ENCODE measurements at places on chromosomes 2 and 18. TPM values are rescaled to one million over a fixed set of nuclear protein-coding genes. Genes with fewer than 3 reads are reported as not detected.

The SRBD1 gene
- total RNA-seq, result 20.9 TPM

DNA sequence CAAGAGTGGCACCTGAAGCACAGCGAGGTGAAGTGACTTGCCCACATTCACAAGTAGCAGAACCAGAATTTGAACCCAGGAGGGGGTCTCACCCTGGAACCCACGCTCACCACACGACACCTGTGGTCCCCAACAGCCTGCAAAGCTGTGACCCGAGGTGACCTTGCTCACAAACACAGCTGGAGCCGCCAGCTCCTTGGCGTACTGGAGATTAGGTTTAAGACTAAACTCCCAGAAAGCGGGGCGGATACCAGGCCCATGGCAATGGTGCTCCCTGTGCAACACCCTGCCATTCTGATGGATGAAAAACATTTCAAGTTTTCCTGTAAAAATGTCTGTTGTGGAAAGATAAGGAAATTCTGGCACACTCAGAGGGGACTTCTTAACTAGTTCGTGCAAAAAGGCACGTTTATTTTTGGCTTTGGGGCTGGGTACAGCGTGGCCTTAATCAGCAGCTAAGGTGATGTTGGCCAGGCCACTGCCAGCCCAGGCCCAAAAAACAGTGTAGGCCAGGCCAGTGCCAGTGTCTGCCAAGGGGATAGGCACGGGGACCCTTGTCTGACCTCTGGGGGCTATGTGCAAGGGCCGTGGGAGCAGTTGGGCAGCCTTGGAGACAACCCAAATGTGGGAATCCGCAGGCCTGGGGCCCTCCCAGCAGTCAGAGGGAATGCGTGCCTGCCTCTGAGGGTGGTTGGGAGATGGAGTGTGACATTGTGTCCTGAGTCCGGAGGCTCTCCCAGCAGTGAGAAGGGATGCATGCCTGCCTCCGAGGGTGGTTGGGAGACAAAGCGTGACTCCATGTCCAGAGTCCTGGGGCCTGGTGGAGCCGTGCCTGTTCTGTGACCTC lies 185.0 kb upstream of the HS6ST1 start:
- no peak for DNase-seq

DNA sequence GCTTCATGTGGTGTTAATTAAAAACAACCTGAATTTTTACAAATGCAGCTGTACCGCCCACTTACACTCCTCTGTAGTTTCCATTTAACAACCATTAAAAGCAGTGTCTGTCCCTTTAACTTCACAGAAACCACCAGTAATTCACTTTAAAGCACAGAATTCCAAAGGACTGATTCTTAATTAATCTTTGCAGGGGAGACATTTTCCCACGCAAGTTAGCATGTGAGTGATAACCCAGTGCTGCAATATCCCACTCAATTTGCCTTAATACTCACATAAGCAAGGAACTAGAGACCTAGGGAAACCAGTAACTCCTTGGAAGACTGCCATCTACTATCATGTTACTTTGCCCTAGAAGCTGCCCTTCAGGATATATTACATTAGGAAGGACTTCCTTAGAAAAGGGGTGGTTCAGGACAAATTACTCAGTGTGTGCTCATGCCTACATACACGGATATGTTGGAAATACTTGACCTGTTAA lies 102.3 kb downstream of the OSR1 start:
- no peak for DNase-seq

DNA sequence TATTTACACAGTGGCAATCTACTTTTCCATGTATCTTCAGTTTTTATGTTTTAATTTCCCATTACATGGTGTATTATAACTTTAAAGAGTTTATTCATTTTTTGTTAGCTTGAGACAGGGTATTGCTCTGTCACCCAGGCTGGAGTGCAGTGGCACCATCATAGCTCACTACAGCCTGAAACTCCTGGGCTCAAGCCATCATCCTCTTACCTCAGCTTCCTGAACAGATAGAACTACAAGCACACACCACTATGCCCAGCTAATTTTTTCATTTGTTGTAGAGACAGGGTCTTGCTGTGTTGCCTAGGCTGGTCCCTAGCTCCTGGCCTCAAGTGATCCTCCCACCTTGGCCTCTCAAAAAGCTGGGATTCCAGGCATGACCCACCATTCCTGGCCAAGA lies 66.8 kb downstream of the COA5 start:
- no peak for DNase-seq
